ENCODE measurements at places on chromosomes 16 and 17.

GRCh38 chr17:31054761-31055160, 40.0 kb upstream of the NF1 start:
- no peak for DNase-seq

DNA sequence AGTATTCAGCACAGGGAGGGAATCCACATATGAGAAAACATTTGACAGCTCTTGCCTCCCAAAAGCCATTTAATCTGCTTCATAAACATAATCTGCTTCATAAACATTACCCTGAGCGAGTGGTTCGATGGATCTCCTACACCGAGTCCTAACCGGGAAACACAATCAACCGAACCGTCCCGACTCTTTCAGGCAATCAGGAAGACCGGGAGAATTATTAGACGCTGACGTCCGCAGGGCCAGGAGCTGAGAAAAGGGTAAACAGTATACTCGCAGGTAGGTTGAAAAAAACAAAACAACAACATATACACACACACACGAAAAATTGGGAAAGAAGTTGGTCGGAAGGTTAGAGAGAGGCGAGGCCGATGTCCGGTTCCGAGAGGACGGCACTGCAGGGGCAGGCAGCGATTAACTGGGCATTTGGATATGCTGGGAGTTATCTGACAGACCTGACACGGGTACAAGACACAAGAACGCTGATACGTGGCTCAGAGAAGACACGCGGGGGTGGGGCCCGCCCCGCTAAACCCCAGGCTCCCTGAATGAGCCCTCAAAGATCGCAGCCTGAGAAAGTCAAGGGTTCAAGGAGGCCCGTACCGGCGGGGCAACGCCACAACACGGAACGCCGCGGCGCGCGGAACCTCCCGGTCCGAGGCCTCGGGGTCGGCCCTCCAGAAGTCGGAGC, 585 bp downstream of the AP1G1 start:
- DNase-seq = peak; percentile 53

- DNase-seq = no peak
Observed at GRCh38 chr17:46944931-46945330, 22.0 kb downstream of the GOSR2 start.

- DNase-seq = no peak
Observed at GRCh38 chr16:10684511-10685151, 10.1 kb downstream of the TEKT5 start.

GRCh38 chr16:75152635-75153034, 4.3 kb downstream of the ZFP1 start:
- DNase-seq = no peak

DNA sequence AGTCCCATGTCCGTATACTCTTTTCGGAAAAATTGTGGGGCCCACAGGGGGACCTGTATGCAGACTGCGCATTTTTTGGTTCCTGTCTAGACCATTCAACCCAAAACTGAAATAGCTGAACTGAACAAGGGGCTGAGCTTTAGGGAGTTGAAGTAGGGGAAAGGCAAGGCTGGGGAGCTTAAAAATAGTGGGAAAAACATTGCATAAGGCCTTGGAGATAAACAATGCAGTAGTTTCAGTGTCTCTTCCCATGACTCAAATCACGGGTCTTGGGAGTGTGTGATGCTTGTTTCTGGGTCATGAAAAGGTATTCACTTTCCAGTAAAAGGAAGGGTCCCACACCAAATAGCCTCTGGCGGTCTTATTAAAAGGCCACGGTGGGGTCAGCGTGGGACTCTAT, 402.8 kb upstream of the SALL1 start:
- no peak for DNase-seq

DNA sequence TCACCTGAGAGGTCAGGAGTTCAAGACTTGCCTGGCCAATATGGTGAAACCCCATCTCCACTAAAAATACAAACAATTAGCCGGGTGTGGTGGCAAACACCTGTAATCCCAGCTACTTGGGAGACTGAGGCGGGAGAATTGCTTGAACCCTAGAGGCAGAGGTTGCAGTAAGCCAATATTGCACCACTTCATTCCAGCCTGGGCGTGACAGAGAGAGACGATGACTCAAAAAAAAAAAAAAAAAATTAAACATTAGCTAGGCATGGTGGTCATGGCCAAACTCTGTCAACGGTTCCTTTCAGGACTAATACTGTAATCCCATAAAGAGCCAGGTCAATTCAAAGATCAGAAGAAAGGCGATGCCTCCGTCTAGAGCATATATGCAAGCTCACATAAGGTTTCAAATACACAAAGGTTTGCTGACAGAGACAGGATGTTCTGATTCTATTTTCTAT, 2.4 kb downstream of the RNF157 start:
- DNase-seq = no peak

- no peak for DNase-seq
Observed at GRCh38 chr17:79956853-79957252, 78.8 kb downstream of the TBC1D16 start.

All from Right ventricle myocardium superior (tissue), 1 donor.